Retinal pigment epithelial cell (primary cell): ENCODE measurements at places on chromosomes 11 and 22.

- no peak for DNase-seq
Observed at GRCh38 chr11:316031-316701, 2.3 kb downstream of the IFITM1 start.

GRCh38 chr11:119421941-119422808 lies 797 bp downstream of the THY1 start:
- no peak for DNase-seq

DNA sequence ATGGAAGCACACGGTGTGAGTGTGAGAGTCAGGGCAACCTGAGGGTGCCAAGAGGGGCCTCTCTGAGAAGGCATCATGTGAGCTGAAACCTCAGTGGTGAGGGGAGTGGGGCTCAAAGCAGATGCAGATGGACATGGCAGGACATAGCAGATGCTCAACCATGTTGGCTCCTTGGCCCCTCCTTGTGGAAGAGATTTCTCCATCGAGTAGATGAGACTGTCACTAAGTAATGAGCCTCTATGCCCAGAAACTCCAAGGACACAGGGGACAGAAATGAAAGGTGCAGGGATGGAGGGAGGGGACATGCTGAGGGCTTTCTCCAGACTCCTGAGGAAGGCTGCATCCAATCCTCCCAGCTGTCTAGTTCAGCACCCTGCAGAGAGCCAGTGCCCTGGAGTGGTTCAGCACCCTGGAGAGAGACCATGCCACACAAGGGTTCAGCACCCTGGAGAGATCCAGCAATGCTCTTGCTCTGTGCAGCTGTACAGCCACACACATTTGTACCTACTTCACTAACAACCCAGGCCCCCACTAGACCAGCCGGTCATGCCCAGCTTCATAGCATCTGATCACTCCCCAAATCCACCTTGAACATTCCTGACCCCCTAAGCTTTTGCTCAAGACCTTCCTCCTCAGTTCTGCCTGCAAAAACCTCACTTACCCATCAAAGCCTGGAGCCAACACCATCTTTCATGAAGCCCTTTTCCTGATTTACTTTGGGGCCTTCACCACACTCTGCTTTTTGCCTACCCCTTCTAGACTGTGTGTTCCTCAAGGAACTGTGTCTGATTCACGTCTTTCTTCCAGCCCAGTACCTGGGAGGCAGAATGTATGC lies 252.0 kb downstream of the CTTN start:
- DNase-seq: peak; percentile 38

- peak; percentile 69 for DNase-seq
Observed at GRCh38 chr11:102422817-102423712, 29.5 kb downstream of the TMEM123 start.

GRCh38 chr11:9145283-9145682 lies 53.9 kb upstream of the SCUBE2 start:
- no peak for DNase-seq

DNA sequence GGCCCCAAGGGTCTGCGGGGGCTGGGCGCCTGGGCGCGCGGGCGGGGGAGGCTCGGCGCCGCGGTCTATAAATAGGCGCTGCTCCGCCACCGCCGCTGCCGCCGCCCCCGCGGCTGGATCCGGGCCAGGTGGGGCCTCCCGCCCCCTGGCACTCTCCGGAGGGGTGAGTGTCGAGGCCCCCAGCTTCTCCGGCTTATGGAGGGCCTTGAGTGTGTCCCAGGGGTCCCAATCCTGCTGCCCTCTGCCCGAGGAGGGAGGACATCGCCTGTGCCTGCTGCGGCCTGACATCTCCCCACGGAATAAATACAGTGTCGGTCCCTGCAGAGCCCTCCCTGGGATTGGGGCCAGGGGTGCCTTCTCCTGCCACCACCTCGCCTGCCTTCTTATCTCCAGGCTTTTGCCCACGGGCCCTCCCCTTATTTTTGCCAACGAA lies 4.3 kb upstream of the GP1BB start:
- no peak for DNase-seq

GRCh38 chr11:93477684-93478234 lies 65.4 kb downstream of the SMCO4 start:
- DNase-seq: no peak

GRCh38 chr11:12103411-12104225 lies 6.8 kb upstream of the MICAL2 start:
- no peak for DNase-seq

GRCh38 chr11:46249103-46249937 lies 28.1 kb upstream of the CREB3L1 start:
- no peak for DNase-seq

DNA sequence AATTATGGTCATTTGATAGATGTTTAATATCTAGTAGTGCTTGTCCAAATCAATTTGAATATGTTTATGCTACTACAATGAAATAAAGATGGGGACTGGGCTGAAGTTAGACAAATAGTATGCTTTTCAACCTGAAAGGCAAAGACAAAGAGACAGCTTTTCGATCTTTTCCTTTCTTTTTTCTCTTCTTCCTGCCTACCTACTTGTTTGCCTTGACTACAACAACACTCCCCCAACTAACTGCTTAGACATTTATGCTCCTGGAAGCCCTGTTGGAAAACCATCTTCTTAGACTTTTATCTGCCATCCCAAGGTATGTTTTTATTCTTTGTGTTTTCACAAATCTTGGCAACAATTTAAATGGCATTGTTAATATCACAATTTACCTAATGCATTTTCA lies 374.4 kb upstream of the DDI1 start:
- no peak for DNase-seq

GRCh38 chr11:38014405-38014804 lies 1416.4 kb upstream of the RAG2 start:
- peak; percentile 42 for DNase-seq

GRCh38 chr11:68266121-68266891 lies 5.5 kb downstream of the C11orf24 start:
- no peak for DNase-seq

- DNase-seq: no peak
Observed at GRCh38 chr22:39935116-39935515, 25.1 kb upstream of the TMA7B start.

GRCh38 chr11:126492331-126493082 lies 137.0 kb downstream of the ST3GAL4 start:
- DNase-seq: no peak

DNA sequence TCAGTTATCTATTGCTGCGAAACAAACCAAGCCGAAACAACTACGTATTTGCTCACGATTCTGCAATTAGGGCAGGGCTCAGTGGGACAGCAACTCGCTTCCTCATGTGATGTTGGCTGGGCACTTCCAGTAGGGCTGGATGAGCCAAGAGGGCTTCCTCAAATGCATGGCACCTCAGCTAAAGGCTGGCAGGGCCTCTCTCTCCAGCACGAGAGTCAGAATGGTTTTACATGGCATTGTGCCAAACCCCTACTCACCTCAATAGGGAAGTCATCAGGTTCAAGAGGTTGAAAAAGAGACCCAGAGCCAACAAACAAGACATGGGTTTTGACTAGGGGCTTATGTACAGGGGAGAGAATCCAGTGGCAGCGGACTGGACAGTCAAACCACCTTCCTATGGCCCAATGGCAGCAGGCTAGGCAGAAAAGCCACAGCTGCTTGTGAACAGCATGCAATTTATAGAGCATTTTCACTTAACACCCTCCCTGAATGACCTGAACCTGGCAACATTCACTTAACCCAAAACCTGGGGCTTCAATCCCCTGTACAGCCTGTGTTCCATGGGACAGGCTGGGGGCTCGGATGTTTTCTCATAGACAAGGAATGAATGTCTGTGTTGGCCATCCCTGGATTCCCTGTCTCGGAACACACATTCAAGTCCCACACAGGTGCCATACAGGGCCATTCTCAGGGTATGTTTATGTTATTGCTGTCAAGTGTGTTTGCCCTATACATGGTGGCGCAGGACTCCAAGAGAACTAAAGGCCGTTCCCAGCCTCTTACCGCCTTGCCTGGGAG lies 154.2 kb upstream of the NAV2 start:
- no peak for DNase-seq

DNA sequence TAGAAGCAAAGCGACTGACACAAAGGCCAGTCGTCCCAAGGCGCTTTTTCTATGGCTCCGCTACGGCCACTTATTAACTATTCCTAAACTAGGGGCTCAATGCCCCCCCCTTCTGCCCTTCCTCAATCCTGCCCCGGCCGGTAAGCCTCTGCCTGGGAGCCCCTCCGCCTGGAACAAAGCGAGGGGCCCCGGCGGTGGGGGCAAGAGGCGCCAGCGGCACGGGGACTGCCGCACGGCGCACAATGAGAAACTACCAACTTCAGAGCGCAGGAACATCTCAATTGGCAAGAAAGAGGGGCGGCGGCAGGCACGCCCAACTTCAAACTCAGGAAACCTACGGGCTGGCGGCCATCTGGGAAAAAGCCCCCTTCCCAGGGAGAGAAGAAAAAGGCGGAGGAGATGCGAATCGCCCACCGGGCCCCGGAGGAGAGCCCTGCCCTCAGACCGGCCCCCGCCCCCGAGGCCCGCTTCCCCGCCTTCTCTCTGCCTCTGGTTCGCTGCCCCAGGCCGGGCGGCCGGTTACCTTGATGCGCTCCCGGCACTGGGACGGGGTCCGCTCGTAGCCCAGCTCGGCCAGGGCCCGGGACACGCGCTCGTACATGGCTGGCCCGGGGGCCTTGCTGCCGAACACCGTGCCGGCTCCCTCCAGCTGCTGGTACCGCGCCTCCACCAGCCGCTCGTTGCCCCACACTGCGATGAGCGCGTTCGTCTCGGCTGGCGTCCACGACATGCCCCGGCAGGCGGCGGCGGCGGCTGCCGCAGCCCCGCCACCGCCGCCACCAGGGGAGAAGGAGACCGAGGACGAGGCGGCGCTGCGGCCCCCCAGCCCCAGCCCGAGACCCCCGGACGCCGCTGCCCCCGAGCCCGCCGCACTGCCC lies 619 bp downstream of the MSANTD2 start:
- no peak for DNase-seq

- no peak for DNase-seq
Observed at GRCh38 chr11:87666730-87667129, 508.5 kb downstream of the RAB38 start.

DNA sequence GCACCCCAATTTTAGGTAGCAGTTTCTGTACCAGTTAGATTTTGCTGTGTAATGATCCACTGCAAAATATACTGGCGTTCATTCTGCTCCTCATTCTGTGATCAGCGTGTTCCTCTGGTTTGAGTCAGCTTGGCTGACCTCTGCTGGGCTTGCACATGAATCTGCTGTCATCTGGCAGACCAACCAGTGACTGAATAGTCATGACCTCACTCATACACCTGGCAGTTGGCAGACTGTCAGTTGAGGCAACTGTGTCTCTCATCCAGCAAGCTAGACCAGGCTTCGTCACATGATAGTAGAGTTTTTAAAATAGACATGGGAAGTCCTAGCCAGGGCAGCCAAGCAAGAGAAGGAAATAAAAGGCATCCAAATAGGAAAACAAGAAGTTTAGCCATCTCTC lies 316.3 kb upstream of the LARGE1 start:
- no peak for DNase-seq
